ENCODE measurements at places on chromosomes 5 and 9. TPM values are rescaled to one million over a fixed set of nuclear protein-coding genes. Genes with fewer than 3 reads are reported as not detected.

- DNase-seq, result no peak
These were observed 33.6 kb downstream of the SUB1 start for GRCh38 chr5:32618962-32619361.

- no peak for DNase-seq
These were observed 38.4 kb upstream of the SHB start for GRCh38 chr9:38107405-38107804.

- no peak for DNase-seq
These were observed 16.8 kb upstream of the SLC9A3 start for GRCh38 chr5:540906-541538.

GRCh38 chr5:171624396-171624795, 161.2 kb upstream of the SMIM23 start:
- DNase-seq, result no peak

DNA sequence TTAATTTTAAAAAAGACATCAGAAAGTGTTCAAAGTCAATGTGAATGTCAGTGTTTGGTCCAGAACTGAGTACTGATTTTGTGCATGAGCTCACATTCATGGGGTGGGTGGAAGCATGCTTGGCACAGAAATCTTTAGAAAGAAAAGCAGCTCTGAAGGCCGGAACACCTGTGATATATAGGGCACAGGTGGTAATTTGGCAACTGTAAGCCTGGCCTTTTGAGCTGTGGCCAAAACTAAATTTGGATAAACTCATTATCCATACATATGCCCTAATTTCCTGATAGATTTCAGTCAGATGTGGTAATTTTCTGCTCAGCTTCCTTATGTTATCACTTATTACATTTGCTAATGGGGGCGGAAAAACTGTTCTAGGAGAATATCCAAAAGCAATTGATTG, 211.4 kb downstream of the HCN1 start:
- DNase-seq, result no peak

DNA sequence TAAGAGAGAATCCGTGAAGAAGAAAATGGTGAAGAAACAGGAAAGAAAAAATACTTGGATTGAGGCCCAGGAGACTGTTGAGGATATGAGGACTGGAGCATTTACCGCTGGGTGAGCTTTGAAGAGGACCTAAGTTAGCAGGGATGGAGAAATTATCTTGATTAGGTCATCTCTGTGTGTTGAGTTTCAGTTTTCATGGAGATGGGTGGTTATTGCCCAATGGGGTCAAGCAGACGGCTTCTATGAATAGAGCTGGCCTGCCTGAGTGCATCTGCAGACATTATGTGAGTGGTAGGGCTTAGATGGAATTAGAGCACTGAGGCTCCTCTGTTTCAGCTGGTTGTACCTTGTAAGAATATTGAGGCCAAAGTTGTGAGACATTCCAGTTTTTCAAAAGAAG, 245.4 kb upstream of the FBXL7 start:
- peak; percentile 84 for DNase-seq

GRCh38 chr5:81125959-81126358, 107.2 kb upstream of the CKMT2 start:
- peak; percentile 86 for DNase-seq

DNA sequence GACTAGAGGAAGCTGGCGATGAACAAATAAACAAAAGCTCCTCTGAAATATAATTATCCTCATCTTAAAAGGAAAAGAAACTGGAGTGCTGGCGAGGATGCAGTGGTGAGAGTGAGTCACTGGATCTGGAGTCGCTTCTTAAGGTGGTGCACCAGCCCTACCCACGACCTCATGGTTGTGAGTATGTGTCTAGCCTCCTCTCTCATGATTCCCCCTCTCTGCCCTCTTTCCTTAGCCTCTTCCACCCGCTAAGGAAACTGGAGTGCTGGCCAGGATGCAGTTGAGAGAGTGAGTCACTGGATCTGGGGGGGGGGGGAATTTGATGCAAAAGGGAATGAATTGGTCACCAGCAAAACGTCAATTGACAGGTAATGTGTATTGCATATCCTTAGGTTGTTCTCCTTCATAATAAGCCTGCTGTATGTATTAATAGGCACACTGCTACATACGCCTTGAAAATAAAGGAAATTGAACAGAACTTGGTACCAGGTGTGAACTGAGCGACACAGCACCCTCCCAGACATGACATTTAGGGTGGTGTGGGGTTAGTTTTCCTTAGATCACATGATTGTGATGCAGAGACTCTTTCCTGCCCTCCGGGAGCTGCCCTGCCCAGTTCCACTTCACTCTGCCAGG, 36.3 kb upstream of the EBF1 start:
- peak; percentile 34 for DNase-seq

DNA sequence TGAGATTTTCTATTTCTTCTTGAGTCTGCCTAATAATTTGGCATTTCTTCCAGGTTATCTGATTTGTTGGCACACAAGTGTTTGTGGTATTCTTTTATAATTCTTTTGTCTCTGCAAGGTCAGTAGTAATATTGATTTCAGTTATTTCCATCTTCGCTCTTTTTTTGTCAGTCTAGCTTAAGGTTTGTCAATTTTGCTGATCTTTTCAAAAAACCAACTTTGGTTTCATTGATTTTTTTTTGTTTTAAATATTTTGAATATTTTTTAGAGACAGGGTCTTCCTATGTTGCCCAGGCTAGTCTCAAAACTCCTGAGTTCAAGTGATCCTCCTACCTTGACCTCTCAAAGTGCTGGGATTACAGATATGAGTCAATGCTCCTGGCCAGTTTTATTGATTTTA, 162.8 kb downstream of the BARX1 start:
- DNase-seq, result no peak

DNA sequence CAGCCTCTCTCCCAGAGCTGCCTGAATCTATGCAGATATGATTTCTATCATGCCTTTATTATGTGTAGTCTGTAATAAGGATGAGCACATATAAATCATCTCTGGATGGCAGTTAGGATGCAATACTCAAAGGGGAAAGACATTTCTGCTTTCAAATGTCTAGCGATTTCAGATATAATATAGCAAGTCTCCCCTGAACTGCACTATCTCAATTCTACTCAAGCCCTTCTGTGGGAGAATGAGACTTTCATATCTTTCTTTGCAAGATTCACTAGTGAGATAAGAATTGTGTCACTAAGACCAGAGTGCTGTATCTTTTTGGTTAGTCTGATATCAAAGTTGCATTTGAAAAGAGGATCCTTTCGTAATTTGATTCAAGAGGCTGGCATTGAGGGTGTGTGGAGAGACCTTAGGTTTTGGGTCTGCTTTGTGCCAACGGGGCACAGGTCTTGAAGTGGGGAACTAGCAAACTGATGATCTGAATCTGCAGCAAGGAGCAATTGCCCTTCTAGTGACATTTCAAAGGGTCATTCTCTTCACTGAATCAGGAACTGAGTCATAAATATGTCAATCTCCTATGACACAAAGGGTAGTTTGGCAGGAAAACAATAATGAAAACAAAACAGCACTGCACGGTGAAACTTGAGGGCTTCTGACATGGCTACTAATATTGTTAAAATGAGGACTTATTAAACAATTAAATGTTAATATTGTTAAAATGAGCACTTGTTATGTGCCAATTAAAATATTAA, 305.5 kb upstream of the CLINT1 start:
- no peak for DNase-seq

- peak; percentile 34 for DNase-seq
These were observed 76.3 kb downstream of the SCAI start for GRCh38 chr9:125066839-125067619.

DNA sequence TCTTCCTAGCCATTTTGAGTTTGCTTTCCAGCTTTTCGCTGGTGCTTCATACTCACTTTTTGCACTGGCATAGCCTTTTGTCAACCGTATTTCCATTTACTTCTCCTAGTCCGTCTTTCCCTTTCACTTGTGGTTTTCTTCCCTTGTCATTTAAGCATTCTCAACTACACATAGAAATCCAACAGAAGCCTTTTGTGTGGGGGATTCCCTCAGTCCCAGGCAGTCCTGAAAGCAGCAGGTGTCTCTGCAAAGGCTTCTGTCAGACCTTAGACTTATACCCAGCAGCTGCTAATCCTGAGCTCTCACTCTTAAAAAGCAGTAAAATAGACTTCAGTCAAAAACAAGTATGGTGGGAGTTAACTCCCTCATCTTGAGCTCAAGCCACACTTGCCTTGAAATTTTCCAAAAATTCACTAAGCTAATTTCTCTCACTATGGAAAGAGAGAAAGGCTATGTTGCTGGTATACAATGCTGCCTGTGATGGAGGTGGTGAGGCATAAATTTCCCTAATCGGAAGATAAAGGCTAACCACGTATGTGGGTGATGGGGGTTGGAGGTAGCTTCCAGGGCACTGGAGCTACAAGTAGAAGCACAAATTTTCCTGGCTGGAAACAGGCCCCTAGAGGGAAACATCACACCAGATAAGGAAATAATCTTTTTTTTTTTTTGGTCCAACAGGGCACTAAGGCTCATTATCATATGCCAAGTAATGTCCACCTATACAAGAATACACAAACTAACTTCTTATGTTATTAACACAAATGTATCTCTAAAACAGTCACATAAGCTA, 34.8 kb upstream of the IFNK start:
- no peak for DNase-seq

DNA sequence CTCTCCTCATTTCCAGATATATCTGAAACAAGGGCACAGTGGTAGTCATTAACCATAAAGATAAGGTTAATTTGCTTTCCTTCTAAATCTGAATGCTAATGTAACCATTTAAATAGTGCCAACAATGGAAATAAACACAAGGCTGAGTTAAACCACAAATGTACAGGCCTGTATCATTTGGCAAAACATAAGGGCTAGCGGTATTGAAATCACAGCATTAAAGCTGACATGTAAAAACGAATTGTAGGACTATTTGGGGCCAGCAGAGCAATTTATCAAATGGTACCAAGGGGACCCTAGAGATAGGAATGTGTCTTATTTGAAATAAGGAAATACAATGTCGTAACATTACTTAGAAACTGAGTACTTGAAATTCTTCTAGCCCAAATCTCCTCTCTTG, 247.5 kb upstream of the RPS23 start:
- no peak for DNase-seq

DNA sequence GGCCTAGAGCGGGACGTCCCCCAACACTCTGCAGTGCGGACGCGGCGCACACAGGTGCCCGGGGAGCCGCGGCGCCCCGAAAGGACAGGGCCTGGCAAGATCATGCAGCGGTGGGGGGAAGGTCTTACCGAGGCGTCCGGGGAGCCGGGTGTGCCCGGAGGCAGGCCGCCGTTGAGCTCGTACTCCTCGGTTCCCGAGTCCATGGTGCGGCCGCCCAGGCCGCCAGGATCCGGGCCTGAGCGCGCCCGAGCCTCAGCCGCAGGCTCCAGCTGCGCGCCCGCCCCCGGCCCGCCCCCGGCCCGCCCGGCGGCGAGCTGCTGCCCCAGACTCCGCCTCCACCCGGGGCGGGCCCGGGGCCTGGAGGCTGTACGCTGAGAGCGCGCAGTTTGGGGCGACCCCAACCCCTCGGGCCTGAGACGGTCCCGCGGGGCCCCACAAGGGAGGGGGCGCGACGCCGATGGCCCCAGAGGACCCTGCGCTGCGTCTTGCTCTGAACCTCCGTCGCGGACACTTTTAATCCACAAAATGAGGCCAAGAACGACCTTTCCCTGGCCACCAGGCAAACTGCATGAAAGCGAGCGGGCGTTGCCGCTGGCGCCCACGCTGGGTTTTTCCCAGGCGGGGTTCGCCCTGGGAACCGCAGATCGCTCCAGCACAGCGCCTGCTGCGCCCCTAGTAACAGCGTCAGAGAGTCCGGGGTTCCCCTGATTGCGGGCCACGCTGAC, at the start of gene NINJ1:
Gene NINJ1, minus strand, starts transcription at position 237 of the 725 bp plus-strand sequence. Its CDS starts 34 bp downstream, at position 203.
- peak; percentile 71 for DNase-seq

DNA sequence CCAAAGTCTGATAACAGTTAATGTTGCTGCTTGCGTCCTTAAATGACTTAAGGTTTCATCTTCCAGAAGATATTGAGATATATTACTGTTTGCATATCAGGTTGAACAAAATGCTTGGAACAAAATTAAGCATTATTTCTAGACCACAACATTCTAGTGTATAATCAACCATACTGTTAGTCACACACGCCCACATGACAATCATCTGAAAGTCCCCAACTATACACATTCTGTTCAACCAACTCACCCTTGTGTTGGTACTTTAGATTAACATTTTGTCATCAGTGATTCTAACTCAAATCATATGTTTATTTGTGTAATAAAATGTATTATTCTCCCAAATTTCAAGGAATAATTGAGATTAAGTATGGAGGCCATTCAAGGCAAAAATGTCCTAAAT, 47.3 kb downstream of the LURAP1L start:
- DNase-seq, result no peak

DNA sequence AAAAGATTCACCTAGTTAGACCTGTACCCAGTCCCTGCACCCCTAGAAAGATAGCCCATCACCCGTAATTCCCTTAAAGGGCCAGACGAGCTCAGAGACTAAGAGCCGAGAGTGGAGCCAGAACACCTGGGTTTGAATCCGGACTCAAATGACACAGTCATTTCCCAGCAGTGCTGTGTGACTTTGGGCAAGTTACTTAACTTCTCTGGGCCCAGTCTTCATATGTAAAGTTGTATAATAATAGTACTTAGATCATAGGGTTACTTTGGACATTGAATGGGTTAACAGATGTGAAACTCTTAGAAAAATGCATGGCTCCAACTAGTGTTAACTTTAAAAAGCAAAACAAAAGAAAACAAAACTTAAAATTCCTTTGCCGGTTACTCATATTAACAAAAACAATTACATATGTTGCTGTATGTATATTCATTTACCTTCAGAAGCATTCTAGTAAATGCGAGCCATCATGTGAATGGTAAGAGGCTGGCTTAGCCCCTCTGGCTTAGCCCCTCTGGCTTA, 40.4 kb upstream of the RASGRF2 start:
- no peak for DNase-seq

DNA sequence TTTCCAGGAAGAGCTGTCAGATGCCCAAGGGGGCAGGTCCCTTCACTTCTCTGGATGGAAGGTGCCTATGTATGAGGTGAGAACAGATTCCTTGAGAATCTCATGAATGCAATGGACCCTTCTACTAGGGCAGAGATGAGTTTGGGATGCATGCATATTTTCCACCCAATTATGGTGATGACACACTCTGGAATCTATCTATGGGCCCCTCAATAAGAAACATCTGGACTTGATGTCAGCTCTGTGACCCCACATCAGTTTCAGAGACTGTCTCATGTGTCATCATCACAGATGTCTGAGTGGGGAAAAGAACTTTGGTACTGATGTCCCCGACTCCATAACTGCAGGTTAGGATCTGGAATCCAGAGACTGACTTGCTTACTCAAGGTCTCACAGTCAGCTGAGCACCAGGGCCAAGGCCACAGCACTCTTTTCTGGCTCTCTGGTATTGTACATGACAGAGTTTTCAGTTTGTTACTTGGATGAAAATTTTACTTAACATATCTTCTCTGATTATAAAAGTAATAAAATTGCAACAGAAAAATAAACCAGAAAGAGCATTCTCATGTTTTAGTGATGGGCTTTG, 177.0 kb downstream of the DCP2 start:
- DNase-seq, result peak; percentile 71

DNA sequence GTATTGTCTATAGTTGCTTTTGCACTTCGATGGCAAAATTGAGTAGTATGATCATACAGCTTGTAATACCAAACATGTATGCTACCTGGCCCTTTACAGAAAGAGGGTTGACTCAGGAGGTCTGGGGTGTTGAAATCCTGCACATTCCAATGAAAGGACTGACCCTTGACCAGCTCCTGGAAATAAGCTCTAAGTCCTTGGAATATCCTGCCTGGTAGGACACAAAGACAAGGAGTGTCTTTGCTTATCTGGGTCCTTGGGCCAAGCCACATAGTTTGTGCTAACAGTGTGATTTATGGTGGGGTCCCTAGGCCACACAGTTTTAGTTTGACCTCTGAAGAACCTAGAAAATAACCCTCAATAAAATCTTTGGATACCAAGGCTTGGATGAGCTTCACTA, 89.3 kb upstream of the FTMT start:
- DNase-seq, result no peak

SOHLH1 gene
- total RNA-seq, result not detected

IL5 gene
- not detected for total RNA-seq

NRG2 gene
- under 0.01 TPM for total RNA-seq

TARS1 gene
- 293 TPM for total RNA-seq

SARDH gene
- total RNA-seq, result 5.5 TPM
